Left renal cortex interstitium (tissue), 4 donors: ENCODE measurements at places on chromosomes 12 and 14. TPM values are rescaled to one million over a fixed set of nuclear protein-coding genes. Genes with fewer than 3 reads are reported as not detected.
A peak's percentile ranks its signal among the peaks of the same experiment; 100 is the strongest.

DNA sequence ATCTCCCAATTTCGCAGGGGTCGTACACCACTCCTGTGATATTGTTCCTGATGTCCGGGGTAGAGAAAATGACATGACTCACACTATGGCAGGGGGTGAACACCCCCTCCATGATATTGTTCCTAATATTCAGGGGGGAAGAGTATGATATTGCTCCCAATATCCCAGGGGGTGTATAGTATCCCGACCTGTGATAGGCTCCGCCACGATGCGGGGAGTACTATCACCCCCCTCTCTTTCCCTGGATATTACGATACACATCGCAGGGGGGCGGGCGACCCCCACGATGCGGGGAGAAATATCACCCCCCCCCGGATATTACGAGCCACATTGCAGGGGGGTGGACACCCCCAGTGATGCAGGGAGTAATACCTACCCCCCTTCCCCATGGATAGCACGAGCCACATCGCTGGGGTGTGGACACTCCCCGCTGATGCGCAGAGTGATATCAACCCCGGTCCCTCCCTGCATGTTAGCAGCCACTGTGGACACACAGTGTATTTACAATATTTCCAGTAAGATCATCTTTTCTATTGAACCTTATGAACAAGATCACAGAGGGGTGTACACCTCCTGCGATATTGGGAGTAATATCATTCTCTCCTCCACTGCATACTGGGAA, 17.7 kb downstream of the SMIM41 start:
- no peak for DNase-seq

- DNase-seq, result no peak
These were observed 32.2 kb downstream of the SLC8A3 start for GRCh38 chr14:70156592-70156991.

DNA sequence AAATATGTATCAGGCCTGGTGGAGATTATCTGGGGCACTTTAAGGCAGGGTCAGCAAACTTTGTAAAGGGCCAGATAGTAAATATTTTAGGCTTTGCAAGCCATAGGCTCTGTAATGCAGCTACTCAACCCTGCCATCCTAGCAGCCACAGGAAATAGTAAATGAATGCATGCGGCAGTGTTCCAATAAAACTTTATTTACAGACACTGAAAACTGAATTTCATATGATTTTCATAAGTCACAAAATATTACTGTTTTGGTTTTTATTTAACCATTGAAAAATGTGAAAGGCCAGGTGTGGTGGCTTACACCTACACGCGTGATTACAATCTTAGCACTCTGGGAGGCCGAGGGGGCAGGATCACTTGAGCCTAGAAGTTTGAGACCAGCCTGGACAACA, 3.2 kb upstream of the CAMKK2 start:
- DNase-seq, result no peak

- no peak for DNase-seq
These were observed 358.4 kb upstream of the SOX5 start for GRCh38 chr12:24307716-24308335.

- DNase-seq, result no peak
These were observed 286.6 kb upstream of the KITLG start for GRCh38 chr12:88866881-88867280.

The C14orf39 gene
- 0.44 TPM for polyA plus RNA-seq

The SSPN gene
- 19.1 TPM for polyA plus RNA-seq

The B4GALNT1 gene
- 0.58 TPM for polyA plus RNA-seq

GRCh38 chr12:23204933-23205778, 580.2 kb downstream of the ETNK1 start:
- peak; percentile 29 for DNase-seq

DNA sequence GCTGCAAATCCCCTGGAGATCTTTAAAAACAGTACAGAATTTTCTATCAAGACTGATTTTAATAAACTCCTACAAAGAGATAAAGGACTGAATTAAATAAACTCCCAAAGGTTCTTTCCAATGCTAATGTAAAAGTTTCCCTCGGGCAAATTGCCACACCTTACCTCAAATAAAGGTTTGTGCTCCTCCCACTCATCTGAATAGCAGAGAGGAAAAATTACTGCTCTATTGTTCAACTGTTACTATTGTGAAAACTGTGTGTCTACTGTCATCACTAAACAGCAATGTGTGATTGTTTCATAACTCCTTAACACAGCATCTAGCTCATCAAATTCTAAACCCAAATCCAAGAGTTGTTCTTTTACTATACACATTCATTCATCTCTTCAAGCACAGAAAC, 3.2 kb downstream of the SPTLC2 start:
- DNase-seq, result no peak

DNA sequence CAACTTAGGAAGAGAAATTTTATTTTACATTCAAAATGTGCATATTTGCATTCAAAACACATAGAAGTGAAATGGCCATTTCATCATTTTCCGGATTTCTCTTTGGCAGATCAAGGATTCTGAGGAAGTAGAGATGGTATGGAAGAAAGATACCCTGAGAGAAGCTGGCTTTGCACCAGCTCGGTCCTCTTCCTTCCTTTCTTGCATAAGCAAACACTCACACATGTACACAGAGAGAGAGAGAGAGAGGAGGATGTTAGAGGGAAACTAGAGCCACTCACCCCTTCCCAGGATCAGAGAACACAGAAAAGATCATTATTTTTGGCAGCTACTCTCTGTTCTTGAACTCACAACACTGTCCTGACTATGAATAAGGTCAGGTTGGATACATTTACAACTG, 15.6 kb upstream of the PLEKHD1 start:
- DNase-seq, result no peak

The PDE3A gene
- polyA plus RNA-seq, result 21.2 TPM

GRCh38 chr14:41313196-41313595, 293.5 kb upstream of the LRFN5 start:
- no peak for DNase-seq

- DNase-seq, result no peak
These were observed 59.1 kb downstream of the RASSF3 start for GRCh38 chr12:64669270-64669842.

DNA sequence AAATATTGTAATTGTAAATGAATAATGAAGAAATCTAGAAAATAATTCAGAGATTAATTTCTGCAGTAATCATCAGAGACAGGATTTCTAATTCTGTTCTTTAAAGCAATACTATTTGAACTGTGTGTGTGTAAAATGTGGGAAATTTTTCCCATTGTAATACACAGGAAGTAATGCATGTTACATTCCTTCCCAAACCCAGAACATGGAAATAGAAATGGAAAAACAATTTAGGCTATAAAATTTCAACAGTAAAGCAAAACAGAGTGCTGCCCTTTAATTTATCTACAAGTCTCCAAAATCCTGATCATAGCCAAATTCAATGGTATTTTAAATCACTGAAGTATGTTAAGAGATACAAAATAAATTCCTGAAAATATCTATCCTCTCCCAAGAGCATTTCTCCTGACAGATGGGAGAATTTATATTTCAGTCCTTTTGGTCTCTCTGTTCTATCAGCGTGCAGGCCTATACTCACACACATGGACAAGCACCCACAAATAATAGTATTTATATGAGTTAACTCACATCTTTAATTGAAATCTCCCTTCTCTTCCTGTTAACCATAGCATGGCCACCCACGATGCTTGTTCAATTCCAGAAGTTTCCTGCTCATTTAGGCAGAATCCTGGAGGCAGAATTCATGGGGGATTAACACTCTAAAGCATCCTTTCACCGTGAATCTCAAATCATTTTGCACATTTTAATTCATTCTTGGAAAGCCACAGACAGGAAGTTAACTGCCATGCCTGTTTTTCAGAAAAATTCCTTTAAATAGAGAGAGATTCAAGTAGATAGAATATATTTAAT, 1465.4 kb upstream of the FLRT2 start:
- no peak for DNase-seq

- DNase-seq, result no peak
These were observed 44.0 kb upstream of the MEG3 start for GRCh38 chr14:100781952-100782351.

The SELPLG gene
- polyA plus RNA-seq, result 2.8 TPM

The WBP11 gene
- polyA plus RNA-seq, result 108 TPM

GRCh38 chr12:119283310-119283709, 51.2 kb upstream of the CCDC60 start:
- no peak for DNase-seq

GRCh38 chr12:66573605-66574004, 105.3 kb downstream of the GRIP1 start:
- no peak for DNase-seq

- no peak for DNase-seq
These were observed 352.0 kb upstream of the TMTC1 start for GRCh38 chr12:30135776-30136175.

- DNase-seq, result no peak
These were observed 65.4 kb downstream of the ACSM4 start for GRCh38 chr12:7369274-7369729.

DNA sequence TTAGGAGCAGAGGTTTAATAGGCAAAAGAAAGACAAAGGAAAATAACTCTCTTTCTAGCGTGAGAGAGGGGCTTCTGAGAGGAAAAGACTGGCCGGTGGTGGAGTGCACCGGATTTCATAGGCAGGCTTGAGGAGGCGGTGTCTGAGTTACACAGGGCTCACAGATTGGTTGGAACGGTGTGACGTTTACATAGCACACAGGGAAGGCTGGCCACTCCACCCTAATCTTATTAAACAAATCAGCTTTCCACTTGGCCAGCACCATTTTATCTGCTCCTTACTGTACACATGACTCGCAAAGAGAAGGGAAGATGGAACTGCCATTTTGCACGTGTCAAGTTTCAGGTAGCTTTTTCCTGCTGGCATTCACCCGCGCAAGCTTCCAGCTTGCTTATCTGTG, 587.7 kb downstream of the RPL10L start:
- no peak for DNase-seq

The OR6C2 gene
- polyA plus RNA-seq, result not detected

The P2RX2 gene
- 0.97 TPM for polyA plus RNA-seq
